ENCODE measurements at places on chromosomes 3 and 15. TPM values are rescaled to one million over a fixed set of nuclear protein-coding genes. Genes with fewer than 3 reads are reported as not detected.

The GATM gene
- total RNA-seq = 0.46 TPM

The CCDC71 gene
- 16.1 TPM for total RNA-seq

The ANKRD63 gene
- total RNA-seq = not detected

The P2RY13 gene
- total RNA-seq = not detected

The TSPAN3 gene
- 341 TPM for total RNA-seq

The PROK2 gene
- not detected for total RNA-seq

The CMTM8 gene
- total RNA-seq = 2.6 TPM

The STRA6 gene
- not detected for total RNA-seq

The CCRL2 gene
- total RNA-seq = 6.4 TPM

The SHC4 gene
- 0.18 TPM for total RNA-seq

The ISLR gene
- total RNA-seq = not detected

The MESP2 gene
- total RNA-seq = 0.14 TPM

The TGM4 gene
- total RNA-seq = 0.26 TPM

The RASL12 gene
- total RNA-seq = not detected

The TM4SF1 gene
- total RNA-seq = 1,063 TPM

The CHAC1 gene
- total RNA-seq = 4.7 TPM

The GCSAM gene
- not detected for total RNA-seq

The STARD5 gene
- total RNA-seq = 0.20 TPM

The TRIM42 gene
- not detected for total RNA-seq

The CCDC54 gene
- total RNA-seq = not detected

The SMCO1 gene
- total RNA-seq = not detected

The SFMBT1 gene
- total RNA-seq = 4.0 TPM

The MORC1 gene
- total RNA-seq = not detected

The MAPKBP1 gene
- total RNA-seq = 18.5 TPM

The GABRR3 gene
- not detected for total RNA-seq

The CPOX gene
- 25.6 TPM for total RNA-seq

The FAM174B gene
- 0.25 TPM for total RNA-seq

All from pulmonary artery endothelial cell (primary cell).